Tongue (tissue), 3 donors: ENCODE measurements at places on chromosomes 5 and 9.

- no peak for DNase-seq
Observed at GRCh38 chr5:154198611-154199230, 8.2 kb downstream of the GALNT10 start.

- DNase-seq = no peak
Observed at GRCh38 chr9:122536134-122536533, 9.0 kb upstream of the OR1N1 start.

GRCh38 chr5:61999371-61999770 is 306.6 kb upstream of the KIF2A start:
- DNase-seq = no peak

- DNase-seq = no peak
Observed at GRCh38 chr5:111505096-111505495, 7.2 kb downstream of the STARD4 start.

GRCh38 chr9:34988218-34989002 is 1.1 kb upstream of the DNAJB5 start:
- no peak for DNase-seq

DNA sequence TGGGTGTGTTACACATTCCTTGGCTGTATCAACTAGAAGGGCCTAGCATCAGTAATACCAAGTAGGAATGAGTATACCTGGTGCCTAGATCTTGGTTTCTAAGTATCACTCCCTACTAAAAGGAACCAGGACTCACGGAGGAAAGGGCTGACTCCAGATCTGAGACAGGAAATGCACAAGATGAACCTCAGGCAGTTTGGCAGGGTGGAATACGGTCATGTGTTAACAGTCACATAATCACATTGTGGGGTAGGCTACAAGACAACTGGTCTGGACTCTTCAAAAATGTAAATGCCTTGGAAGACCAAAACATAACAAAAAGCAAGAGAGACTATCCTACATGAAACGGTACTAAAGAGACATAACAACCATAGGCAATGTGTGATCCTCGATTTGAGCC is 158.8 kb downstream of the CRB2 start:
- DNase-seq = no peak

DNA sequence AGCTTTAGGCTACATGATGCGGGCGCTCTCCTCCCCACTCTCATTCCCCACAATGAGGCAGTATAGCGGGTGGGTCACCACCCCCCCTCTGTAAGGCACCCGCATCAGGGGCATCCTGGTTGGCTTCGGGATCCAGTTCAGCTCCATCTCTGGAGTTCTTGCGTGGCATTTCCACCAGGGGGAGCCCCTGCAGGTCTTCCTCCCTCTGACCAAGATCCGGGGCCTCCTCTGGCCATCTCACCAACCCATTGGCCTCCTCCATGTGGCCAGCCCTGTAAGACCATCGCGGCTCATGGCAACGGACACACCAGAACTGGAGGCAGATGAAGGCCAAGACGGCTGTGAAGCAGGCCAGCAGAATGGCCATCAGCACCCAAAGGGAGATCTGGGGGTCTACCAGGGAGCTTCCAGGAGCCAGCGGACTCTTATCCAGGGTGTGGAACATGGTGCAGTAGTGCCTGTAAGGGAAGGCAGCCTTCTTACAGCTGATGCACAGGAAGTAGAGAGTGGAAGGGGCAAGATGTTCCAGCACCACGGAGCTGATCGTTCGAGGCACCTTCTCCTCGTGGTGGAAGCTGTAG is 77.0 kb downstream of the CYFIP2 start:
- no peak for DNase-seq

DNA sequence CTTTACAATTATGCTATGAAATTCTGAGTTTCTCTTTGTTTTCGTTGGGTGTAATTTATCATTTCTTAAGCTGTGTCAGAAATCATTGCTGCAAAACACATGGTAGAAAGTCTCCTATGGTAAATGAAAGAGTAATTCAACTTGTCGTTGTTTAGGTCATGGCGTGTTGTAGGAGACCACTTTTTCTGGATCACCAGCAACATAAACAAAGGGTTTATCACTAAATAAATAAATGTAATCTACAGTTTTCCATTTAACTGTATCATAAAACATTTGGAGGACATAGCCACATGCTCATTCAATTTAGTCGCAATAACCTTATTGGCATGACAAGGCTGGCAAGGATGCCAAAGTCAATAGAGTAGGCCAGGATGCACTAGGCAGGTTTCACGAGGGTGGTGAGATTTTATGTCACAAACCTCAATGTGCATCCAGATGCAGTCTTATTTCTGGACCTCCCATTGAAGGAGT is 154.4 kb upstream of the ERCC6L2 start:
- no peak for DNase-seq

DNA sequence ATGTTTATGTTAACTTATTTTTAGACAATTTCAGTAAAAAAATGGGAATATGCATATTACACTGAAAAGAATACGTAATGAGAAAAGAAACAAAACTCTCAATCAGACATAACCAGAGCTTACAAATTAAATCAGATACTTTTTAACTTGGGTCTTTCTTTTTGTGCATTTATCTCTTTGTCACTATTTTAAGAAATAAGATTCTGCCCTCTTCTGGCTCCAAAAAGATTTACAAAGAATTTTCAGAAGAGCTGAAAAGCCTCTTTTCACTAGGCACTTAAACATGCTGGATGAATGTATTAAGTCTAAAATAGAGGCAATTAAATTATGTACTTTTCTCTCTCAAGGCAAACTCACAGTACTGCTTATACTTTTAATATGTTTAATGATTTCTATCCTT is 55.5 kb downstream of the CEP120 start:
- DNase-seq = peak; percentile 28

DNA sequence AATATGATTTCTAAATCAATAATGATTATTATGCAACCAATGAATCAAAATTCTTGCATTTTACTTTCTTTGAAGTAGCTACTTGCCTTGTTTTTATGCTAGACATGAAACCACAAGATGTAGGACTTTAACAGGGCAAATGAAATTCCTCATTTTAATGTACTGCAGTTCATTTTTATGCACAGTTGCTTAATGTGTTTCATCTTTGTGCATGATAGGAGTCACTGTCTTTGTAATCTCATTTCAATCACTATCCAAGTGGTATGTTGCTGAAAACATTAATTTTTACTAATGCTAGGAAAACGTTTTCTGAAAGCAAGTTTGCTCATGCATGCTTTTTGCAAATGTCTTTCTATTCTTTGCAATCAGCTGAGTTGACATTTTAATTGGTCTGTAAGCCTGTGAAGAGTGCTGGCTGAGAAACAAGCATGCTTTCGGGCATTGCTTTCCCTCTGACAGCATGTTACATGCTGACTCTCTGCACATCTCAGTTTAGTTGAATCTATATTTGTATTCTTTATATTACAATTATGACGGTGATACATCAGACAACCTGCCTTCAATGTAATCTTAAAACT is 535.0 kb upstream of the CDH18 start:
- no peak for DNase-seq

DNA sequence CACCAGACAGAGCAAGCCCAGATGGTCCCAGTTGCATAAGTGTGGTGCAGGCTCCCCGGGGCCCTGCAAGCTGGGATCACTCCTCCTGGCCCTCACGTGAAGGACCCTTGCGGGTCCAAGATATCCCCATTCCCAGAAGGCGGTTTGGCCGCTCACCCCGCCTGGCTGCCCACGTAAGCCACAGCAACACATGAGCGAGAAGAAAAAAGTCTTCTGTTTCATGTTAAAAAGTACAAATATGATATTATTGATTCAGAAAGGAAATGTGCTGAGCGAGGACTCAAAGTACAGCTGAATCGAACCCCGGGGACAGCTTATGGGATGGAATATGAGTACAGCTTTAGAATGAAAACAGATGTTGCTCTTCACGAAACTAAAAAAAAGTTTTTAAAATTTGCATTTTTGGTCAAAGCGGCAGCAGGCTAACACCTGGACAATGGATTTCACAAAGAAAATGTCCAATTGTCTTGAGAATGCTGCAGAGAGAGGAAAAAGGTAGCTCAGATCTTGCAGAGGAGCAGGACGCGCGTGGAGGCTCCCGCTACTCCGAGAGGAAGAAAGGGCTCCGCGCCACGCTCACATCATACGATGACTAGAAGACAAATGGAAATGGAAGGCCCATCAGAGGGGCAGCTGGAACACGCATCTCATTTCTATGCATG is 427.6 kb downstream of the IRX1 start:
- peak; percentile 79 for DNase-seq

GRCh38 chr5:103283120-103283519 is 24.6 kb downstream of the MACIR start:
- no peak for DNase-seq

GRCh38 chr5:60821488-60822284 is 22.4 kb downstream of the ELOVL7 start:
- no peak for DNase-seq

- DNase-seq = no peak
Observed at GRCh38 chr5:154159343-154159742, 31.2 kb upstream of the GALNT10 start.

GRCh38 chr5:95946451-95946850 is 15.2 kb downstream of the ELL2 start:
- DNase-seq = no peak

DNA sequence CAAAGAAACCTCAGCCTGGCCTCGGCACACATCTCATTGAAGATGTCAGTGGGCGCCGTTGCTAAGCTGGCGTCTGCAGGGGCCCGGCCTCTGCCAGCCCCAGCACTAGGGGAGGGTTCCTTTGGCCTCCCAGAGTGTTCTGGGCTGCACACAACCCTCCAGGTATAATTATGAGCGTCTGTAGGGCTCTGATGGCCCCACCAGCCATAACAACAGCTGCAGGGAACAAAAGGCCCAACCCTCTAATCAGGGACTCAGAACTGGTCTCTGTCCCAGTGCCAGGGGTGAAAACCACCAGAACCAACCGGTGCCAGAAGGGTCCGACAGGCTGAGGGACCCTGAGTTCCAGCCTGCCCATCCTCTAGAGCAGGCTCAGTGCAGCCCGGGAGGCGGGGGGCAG is 39.5 kb upstream of the SLC12A7 start:
- DNase-seq = no peak

DNA sequence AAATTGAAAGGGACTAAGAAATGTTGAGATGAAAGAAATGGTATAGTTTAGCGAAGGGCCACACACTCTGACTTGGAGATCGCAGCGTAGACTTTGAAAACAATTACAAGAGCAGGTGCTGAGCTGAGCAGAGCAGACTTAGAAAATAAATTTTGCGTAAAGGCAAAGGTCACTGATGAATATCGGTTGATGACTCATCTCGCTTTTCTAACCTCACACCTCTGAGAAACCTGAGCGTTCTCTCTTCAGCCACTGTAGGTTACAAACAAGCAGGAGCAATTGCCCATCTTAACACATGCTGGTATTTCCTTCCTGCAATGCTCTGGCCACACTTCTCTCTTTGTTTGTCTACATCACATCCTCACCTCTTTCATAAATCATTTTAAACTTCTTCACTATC is 190.6 kb upstream of the C9orf72 start:
- DNase-seq = no peak

GRCh38 chr9:115396071-115396529 is 278.1 kb upstream of the TNC start:
- no peak for DNase-seq

DNA sequence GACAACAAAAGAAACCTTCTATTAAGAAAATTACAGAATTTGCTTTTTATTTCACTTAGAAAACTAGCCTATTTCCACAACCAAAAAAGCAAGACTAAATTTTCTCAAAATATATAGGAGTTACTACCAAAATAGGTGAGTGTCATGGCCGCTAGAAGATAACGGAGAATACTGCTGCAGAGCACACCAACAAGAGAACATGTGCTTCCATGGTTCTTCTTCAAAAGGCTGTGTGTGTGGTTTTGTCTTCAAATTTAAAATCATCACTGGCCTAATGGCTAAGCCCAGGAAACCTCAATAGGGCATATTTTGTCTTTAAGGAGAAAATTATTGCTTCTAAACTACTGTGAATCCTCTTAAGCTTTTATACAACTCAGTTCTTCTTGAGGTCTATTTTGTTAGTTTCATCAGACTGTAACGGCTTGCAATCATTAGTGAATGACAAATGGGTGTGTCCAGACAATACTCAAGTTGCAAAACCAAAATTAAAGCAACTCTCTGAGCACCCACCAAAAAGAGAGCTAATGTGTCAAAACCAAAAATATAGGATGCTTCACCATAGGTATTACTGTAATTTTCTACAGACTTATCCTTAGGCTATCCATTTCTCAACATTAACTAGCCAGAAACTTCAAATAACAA is 3.3 kb downstream of the SETX start:
- DNase-seq = no peak

DNA sequence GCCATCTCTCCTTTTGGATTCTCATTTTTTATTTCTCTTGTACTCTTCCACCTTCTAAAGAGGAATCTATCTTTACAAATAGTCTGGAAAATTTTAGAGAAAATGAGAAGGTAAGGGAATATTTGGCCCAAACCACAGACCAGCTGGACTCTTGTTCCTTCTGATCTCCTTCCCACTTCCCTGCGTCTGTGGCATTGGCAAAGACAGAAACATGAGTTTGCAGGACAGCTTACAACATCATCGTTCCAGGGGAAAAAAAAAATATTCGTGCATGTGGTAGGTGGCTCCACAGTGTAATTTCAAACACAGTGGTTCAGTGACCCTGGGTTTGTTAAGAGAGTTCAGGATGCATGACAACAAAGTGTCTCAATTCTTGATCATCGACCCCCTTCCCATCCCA is 755.0 kb downstream of the DNAH5 start:
- no peak for DNase-seq

DNA sequence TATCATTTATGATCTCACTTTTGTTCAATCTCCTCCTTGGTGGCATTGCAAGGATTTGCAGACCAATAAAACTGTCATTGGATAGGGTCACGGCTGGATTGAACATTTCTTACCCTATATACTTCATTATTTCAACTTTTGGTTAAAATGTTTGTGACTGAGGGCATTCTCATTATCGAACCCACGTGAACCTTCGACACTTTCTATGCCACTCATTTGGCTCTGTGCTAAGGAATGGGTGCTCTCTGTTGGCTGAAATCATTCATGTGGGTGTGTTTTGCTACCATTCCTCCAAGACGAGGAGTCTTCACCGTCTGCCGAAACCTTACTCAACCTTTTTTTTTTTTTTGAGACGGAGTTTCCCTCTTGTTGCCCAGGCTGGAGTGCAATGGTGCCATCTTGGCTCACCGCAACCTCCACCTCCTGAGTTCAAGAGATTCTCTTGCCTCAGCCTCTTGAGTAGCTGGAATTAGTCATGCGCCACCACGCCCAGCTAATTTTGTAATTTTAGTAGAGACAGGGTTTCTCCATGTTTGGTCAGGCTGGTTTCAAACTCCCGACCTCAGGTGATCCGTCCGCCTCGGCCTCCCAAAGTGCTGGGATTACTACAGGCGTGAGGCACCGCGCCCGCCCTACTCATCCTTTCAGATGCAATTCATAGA is 62.5 kb downstream of the CSNK1A1 start:
- DNase-seq = no peak
